A549 (cell line): ENCODE measurements at places on chromosomes 5 and 9. TPM values are rescaled to one million over a fixed set of nuclear protein-coding genes. Genes with fewer than 3 reads are reported as not detected.
A peak's percentile ranks its signal among the peaks of the same experiment; 100 is the strongest.

GRCh38 chr5:9314558-9314957, 231.3 kb downstream of the SEMA5A start:
- no peak for DNase-seq

GRCh38 chr9:130523921-130524320, 55.5 kb upstream of the FUBP3 start:
- DNase-seq: no peak

DNA sequence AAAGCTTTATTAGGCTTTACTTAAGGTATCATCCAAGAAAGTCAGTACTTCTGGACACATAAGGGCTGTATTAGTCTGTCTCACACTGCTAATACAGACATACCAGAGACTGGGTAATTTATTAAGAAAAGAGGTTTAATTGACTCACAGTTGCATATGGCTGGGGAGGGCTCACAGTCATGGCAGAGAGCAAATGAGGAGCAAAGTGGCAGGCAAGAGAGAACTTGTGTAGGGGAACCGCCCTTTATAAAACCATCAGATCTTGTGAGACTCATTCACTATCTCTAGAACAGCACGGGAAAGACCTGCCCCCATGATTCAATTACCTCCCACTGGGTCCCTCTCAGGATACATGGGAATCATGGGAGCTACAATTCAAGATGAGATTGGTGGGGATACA, 49.2 kb upstream of the SLC44A1 start:
- DNase-seq: no peak

- DNase-seq: peak; percentile 45
Measured at GRCh38 chr5:106312360-106312759, 1358.4 kb downstream of the EFNA5 start.

DNA sequence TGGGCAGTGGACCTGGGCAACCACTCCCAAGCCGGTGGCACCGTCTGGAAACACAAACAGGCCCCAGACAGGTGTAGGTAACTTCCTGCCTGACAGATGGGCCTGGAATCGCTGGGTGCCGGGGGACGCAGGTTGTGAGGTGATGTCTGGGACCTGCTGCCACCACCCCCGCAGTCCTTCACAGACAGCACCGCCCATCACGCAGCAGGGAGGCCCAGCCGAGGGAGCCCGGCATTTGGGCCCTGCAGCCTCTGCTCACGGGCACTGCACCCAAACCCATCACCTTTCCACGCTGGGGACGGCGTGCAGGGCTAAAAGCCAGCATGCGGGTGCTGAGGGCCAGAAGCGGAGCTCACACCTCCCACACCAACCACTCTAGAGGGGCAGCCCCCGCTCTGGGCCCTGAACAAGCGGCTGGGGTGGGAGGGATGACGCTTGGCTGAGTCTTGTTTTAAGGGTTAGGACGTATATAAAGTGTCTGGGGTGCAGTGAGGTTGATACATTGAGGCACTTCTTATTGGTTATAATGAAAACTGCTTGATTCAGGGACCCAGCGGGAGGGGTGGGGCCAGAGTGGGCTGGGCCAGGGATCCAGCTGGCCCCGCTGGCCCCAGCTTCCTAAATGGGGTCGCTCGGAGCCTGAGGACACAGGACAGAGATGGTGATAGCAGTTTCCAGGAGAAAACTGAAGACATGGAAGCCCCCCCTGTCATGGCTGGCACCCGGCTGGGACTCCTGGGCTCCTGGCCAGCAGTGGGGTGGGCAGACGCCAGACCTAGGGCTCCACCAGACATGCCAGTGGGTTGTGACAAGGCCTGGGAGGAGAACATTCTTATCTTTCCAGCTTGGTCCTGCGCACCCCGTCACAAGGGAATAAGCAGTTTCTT, 11.3 kb downstream of the MYMK start:
- no peak for DNase-seq

GRCh38 chr9:117952581-117952980, 248.4 kb downstream of the TLR4 start:
- DNase-seq: no peak

DNA sequence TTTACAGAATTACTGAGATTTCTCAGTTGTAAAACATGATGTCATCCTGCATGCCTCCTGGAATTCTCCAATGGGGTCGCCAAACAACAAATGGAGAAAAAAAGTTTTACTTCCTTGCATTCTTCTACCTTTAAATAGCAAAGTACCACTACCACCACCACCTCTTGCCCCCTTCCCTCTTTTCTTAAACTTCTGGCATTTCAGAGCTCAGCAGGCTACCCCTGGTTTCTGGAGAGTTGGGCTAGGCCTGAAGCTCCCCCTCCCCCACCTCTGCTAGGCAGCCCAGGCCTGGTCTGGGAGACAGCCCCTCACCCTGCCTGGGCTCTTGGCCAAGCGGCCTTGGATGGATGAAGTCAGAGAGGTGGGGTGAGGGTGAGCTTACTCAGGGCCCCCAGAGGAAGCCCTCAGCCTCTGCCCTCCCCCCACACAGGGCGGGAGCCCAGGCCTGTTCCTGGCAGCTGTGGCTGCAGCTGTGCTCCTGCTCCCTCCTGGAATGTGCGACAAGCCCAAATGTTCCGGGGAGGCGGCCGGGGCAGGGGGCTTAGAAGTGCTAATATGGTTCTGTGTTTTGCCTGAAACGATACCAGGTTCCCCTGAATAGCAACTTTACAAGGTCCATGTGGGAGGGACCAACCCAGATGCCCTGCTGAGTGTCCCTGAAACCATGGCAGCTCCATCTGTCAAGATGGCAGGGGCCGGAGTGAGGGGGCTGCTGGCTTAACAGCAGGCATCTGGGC, 6.0 kb upstream of the CCIN start:
- peak; percentile 74 for DNase-seq

GRCh38 chr9:80555782-80556325, 984.1 kb downstream of the TLE4 start:
- no peak for DNase-seq

DNA sequence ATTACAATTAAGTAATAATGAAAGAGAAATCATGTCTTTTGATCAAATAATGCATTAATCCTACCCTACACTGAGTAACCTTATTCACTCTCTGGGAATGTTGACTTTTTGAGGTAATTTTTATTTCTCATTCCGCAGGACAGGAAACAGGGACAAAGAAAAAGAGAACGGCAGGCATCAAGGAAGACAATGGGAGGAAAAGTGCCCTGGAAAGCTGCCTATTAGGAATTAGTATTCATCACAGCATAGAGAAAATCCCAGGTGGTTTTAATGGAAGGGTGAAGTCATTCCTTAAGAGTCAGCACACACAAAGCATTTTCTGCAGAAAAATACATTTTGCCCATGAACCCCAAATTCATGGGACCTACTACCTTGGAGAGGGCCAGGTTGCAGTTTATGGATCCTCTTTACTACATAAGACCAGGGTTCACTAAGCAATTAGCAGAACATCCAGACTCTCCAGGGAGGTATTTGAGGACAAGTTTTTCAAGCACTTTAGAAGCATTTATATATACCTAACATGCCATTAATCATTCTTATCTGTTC, 9.4 kb downstream of the FSTL4 start:
- no peak for DNase-seq

Gene ARSI
- polyA plus RNA-seq: 17.4 to 24.1 TPM (median 22.0 TPM) in 3 replicates
